Hindlimb muscle (tissue), 1 donor: ENCODE measurements at places on chromosomes 4 and X. TPM values are rescaled to one million over a fixed set of nuclear protein-coding genes. Genes with fewer than 3 reads are reported as not detected.

Gene IL9R
- polyA plus RNA-seq, result 0.32 TPM

DNA sequence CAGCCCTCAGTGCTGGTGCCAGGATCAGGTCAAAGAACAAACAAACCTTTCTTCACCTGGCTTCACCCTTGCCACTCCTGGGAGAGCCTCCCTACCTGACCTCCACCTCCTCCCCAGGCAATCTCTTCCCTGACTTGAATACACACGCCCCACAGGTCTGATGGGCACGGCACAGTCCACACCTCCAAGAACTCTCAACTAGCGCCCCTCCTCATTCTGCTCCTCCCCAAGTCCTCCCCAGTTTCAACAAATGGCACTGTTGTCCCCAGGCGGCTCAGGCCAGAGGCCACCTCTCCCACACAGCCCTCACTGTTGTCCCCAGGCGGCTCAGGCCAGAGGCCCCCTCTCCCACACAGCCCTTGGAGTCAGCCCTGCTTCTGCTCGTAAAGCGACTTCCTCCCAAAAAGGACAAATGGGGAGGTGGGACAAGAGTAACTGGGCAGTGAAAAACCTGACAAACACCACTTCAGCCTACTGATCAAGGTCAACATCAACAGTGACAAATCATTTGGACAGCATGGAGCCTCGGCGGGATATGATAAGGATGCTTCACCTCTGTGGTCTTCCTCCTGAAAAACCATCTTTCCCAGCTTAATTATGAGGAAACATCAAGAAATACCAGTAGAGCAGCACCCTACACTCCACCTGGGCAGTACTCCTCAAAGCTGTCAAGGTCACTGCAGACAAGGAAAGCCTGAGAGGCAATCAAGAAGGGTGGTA lies 2.9 kb downstream of the LETM1 start:
- no peak for DNase-seq

GRCh38 chrX:145393702-145394235 lies 146.5 kb downstream of the SPANXN1 start:
- DNase-seq, result no peak

DNA sequence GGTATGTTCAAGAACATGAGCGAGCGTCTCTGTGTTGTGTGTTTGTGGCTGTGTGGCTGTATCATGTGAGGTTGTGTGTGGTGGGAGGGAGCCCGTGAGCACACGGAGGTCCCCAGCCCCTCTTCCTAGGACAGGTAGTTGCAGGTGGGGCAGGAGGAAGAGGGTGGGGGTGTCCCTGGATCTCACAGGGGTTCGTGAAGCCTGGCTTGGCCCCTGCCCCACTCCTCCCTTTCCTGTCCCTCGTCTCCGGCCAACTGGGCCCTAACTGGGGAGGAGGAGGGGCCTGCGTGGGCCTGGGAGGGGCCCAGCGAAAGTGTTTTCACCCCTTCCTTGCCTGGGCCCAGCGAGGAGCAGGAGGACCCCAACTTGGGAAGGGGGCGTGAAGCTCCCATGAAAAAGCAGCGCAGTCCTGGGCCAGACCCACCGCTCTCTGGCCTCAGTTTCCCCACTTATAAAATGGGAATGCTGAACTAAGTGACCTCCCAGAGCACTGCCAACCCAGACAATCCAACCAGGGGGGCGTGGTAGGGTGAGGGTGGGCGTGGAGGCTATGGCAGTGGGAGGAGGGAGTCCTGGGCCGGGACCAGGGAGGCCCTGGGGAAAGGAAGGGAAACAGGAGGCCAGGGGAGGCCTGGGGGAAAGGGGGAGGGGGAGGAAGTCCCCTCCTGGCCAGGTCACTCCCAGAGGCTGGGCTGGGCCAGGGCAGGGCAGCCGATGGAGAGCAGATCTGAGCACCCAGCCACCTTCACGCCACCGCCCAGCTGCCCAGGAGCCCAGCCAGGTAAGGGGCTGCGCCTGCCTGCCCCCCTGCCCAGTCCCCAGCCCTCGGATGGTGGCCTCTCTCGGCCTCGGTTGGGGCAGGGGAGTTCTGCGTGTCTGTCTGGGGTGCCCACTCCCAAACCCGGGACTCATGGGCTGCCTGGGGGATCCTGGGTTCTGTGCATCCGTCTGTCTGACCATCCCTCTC lies at the start of gene AVPR2:
TSS of gene AVPR2 (plus strand) at position 683 of the 967 bp plus-strand sequence. CDS start 473 bp downstream, outside the sequence.
- no peak for DNase-seq

DNA sequence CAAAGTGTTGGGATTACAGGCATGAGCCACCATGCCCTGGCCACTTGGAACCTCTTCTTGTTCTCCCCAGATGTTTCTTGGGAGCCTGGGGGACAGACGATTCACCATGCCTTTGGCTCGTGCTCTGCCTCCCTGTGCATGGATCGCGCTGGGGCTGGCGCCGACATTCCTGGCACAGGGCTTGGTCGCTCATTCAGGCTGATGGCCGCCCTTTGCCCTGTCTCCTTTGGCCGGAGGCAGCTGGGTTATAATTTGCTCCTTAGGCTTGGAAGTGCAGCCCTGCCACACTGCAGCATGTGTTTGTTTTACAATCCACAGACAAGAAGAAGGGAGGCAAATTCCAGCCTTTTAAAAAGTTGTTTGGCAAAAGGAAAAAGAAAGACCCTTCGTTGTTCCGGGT lies 115.3 kb downstream of the AASDH start:
- DNase-seq, result no peak

- no peak for DNase-seq
Observed at GRCh38 chr4:143016171-143016570, 168.5 kb upstream of the USP38 start.

Gene EPGN
- not detected for polyA plus RNA-seq

DNA sequence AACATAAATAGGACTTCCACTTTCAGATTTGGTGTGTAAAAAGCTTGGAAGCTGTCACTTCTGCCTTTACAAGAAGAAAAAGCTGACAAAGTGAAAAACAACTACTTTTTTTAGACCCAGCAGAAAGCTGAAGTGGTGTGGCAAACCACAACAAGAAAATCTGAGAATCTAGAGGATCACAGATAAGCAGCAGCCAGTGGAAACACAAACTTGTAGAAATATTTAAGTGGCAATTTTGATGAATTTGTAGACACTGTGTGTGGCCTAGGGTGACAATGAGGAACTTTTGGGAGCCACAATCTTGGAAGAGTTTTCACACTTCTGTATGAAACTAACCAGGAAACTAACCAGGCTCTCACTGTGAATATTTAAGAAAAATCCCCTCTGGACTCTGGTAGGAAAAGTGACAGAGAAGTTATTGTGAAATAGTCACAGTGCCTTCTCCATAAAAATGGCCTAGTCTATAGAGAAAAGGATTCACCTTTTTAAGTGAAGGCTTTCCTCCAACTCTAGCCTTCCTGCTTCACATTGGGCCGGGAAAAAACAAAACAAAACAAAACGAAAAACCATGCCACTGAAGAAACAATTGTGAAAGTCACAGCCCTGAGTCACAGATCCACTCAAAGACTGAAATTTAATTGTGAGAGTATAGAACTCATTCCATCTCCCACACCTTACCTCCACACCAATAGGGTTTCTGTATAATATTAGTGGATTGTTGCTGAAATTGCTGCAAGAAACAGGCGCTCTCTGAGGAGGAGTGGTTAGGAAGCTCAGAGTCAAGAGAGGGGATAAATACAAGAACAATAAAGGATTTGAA lies 26.7 kb upstream of the GUCY1A1 start:
- no peak for DNase-seq

Gene SGMS2
- polyA plus RNA-seq, result 8.0 TPM

- DNase-seq, result no peak
Observed at GRCh38 chrX:149045645-149046210, 459.4 kb downstream of the IDS start.

Gene RAB9B
- polyA plus RNA-seq, result 22.6 TPM

DNA sequence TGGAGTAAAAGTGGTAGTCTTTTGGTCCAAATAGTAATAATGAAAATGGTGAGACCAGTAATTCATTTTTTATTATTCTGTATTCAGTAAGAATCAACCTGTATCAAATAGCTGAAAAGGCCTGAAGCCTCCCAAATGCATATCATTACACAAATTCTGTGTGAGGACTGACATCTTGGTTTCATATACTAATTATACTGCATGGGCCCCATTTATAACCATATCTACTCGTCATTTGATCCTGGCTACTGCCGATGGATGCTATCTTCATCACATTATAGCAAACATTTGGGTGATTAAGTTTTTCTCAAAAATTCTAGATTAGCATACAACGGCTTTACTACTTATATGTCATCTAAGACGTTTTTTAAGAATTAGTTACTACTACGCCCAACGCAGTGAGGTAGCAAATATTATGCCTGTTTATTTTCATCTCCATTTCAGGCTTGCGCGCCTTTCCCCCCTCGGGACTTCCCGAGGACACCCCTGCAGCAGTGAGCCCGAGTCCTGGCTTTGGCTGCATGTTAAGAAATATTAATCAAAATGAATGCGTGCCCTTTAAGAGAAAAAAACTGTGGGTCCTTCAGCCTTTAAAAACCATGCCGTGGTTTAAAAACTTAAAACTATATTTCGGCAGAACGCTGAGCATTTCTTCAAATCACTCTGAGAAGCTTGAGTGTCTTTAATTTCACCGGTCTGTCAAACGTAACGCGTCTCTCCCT lies 814 bp upstream of the MMAA start:
- DNase-seq, result no peak

GRCh38 chr4:140777386-140777785 lies 21.2 kb upstream of the TBC1D9 start:
- no peak for DNase-seq

- DNase-seq, result no peak
Observed at GRCh38 chr4:165208741-165209388, 1.5 kb downstream of the KLHL2 start.

Gene ZMYM3
- 22.0 TPM for polyA plus RNA-seq

Gene MAGEB10
- polyA plus RNA-seq, result not detected

Gene ZNF718
- polyA plus RNA-seq, result 4.1 TPM

GRCh38 chrX:129831091-129831885 lies 12.4 kb downstream of the ZDHHC9 start:
- DNase-seq, result peak; percentile 34

DNA sequence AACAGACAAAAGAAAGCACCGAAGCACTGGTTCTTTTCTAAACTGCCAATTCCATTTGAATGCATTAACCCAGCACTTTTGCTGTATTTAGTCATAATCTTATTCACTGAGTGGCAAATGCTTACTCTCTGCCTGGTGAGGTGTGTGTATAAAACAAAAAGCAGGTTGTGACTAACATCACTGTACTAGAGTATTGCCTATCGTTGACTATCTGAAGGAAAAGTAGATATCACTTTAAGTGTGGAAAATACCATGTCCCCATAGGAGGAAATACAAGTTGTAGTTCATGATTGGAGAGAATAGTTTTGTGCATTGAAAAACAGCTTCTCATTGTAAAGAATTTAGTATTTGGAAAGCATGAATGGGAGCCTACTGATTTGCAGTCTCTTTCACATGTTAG lies 2.7 kb downstream of the PDLIM5 start:
- DNase-seq, result peak; percentile 22

GRCh38 chrX:21691512-21692018 lies 33.4 kb upstream of the KLHL34 start:
- DNase-seq, result no peak

GRCh38 chrX:97685753-97686152 lies 802.0 kb downstream of the RPA4 start:
- no peak for DNase-seq

DNA sequence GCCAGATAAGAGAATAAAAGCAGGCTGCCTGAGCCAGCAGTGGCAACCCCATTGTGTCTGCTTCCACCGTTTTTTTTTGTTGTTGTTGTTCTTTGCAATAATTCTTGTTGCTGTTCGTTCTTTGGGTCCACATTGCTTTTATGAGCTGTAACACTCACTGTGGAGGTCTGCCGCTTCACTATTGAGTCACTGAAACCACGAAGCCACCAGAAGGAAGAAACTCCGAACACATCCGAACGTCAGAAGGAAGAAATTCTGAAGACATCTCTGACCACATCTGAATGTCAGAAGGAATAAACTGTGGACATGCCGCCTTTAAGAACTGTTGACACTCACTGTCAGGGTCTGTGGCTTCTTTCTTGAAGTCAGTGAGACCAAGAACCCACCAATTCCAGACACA lies 110.5 kb downstream of the PCDH18 start:
- DNase-seq, result no peak

DNA sequence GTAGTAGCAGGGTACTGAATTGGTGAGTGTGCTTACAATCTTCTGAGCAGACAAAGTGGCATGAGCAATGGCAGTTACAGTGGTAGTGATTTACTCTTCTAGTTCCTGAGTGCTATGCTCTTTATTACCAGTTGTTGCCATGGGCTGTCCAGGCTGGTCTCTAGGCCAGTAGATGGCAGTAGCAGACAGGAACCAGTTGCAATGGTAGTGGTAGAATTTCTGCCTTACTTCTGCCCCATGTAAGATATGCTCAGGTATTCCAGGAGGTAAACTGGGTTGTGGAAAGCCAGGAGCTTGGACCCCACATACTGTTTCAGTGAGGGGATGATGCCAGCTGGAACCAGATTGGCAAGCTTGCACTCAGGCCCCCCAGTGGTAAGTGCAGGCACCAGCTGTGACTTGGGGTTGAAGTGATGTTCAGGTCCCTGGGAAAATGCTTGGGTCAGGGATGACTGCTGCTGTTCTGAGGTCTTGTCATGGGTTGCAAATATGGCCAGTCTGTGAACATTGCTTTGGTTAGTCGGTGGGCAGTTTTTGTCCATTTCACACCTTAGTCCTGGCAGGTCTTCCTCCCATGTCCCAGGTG lies 63.0 kb upstream of the ZXDB start:
- DNase-seq, result no peak

Gene CT83
- not detected for polyA plus RNA-seq

GRCh38 chr4:68927165-68927564 lies 24.4 kb downstream of the UGT2A3 start:
- DNase-seq, result no peak

Gene CT45A3
- polyA plus RNA-seq, result 0.22 TPM

- no peak for DNase-seq
Observed at GRCh38 chr4:140256941-140257340, 103.0 kb upstream of the MAML3 start.

Gene P2RY4
- polyA plus RNA-seq, result 0.25 TPM

DNA sequence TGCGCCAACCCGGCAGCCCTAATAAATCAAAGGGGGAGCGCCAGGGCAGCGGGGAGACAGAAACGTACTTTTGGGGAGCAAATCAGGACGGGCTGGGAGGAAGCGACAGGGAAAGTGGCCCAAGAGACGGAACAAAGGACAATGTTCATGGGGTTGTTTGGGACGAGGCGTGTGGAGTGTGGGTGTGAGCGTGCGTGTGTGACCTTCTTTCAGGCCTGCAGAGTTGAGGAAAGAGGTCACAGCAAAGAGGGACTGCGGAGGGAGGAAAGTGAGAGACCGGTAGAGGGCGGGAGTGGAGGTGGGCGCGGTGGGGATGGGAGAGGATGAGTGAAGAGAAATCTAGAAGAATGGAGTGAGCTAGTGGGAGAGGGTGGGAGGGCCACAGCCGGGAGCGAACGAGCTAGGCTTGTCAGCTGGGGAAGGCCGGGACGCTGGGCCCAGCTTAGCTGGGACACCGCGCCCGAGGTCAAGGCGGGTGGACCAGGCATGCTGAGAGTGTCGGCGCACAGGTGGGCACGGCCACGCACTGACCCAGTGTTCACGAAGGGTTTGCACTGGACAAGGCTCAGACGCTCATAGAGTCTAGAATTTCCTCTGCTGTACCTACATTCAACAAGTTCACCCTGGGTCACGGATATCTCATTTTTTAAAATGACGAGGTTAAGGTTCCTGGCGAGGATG lies 14.7 kb upstream of the PITX2 start:
- DNase-seq, result no peak

GRCh38 chr4:87211249-87211952 lies 9.0 kb downstream of the KLHL8 start:
- DNase-seq, result no peak
